ENCODE measurements at places on chromosomes 13 and 19. TPM values are rescaled to one million over a fixed set of nuclear protein-coding genes. Genes with fewer than 3 reads are reported as not detected.

ZNF226 gene
- 24.4 TPM for total RNA-seq

- no peak for DNase-seq
Observed at GRCh38 chr19:35629332-35629633, 447 bp downstream of the RBM42 start.

GRCh38 chr13:26549713-26550112, 7.8 kb upstream of the WASF3 start:
- no peak for DNase-seq

GRCh38 chr19:7871437-7872305, 2.5 kb downstream of the PRR36 start:
- DNase-seq = peak; percentile 82

DNA sequence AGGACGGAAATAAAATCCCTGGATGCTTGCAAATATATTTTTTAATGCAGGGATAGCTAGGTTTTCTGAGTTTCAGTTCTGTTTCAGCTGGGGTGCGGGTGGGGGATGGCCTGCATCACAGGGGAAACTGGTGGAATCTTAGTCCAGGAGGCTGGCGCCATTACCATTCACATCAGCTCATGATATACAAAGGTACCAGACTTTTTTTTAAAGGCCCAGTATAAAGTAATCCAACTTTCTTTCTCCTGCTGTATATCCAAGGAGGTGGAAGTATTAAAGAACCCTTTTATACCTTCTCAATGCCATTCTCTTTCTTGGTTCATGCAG, 343.8 kb downstream of the KCNRG start:
- no peak for DNase-seq
